ENCODE measurements at places on chromosomes 2 and 18. TPM values are rescaled to one million over a fixed set of nuclear protein-coding genes. Genes with fewer than 3 reads are reported as not detected.

- DNase-seq = no peak
Observed at GRCh38 chr2:19947184-19947940, 42.5 kb downstream of the WDR35 start.

DNA sequence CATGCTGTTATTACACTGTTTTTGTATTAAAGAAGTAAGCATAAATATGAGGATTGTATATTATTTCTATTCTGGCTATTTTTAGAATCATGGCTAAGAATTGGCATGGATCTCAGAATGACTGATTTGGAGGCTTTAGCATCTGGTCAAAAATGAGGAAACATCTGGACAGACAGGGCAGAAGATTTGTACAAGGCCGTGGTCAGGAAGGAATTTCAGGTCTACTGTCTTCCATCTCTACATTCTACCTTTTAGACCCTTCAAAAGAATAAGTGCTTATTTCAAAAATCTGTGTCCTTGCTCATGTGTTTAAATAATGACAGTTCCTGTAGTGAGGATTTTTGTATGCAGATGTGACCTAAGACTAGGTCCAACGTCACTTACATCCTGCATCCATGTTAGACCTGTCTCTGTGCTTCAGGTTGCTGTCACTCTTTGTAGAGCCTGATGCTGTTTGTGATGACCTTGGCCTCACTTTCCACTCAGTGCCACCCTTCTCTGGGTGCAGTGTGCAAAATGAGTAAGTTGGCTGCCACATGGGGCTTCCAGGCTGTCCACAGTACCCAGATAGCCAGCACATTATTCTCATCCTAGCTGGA, 54.7 kb upstream of the B3GNT2 start:
- no peak for DNase-seq

DNA sequence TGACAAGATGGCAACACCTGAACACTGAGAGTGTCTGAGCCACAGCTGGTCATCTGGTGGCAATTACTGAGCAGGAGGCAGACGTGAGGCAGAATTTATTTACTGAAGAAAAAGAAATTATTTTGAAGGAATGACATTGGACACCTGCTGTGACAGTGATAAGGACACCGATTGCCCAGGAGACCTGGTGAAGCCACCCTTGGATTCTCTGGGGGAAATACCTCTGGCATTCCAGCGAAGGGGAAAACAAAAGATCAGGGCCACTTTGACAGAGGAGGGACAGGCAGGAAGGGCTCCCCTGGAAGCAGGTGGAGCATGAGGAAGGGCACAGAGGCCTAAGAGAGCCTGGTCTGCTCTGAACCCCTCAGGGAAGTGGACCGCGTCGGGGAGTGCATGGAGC, 85.4 kb upstream of the ALPP start:
- DNase-seq = no peak

The RBBP8 gene
- total RNA-seq = 22.9 TPM

- no peak for DNase-seq
Observed at GRCh38 chr2:37631292-37631691, 40.1 kb downstream of the CDC42EP3 start.

DNA sequence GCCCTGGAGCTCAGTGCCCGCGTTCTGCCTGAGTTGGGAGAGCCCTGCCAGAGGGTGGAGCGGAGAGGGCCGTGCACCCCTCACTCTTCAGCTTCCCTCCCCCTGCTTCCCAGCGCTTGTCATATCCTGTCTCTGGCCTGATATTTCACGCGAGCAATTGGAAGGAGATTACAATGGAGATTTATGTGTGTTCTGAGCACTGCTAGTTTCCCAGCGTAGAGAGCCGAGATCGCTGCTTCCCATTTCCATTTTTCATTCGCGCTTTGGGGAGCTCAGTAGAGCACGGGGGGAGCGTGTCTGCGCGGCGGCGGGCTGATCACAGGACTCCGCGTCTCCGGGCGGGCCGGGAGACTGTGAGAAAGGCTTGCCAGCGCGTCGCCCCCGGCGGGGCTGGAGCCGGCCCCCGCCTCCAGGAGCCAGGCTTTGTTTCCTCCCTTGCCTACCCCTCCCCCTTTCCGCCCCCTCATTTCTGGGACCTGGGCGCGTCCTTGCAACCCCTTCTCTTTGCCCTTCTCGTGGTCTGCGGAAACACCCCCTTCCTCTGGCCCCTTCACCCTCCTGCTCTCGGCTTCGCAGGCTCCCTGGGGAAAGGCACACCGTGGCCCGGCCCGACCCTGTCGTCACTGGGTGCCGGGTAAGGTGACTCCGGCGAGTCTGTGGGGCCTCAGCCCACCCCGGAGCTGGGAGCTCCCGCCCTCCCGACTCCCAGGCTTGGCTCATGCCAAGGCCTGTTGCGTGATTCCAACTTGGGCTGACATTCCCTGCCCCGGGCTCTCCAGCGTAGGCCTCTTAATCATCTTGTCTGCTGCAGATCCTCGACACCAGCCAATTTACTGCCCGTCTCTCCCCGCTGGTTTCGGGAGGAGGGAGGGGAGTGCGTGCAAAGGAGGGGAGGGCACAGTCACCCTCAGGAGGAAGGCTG, 5.8 kb downstream of the DLX2 start:
- no peak for DNase-seq

GRCh38 chr18:22796113-22796512, 137.0 kb upstream of the RBBP8 start:
- no peak for DNase-seq

DNA sequence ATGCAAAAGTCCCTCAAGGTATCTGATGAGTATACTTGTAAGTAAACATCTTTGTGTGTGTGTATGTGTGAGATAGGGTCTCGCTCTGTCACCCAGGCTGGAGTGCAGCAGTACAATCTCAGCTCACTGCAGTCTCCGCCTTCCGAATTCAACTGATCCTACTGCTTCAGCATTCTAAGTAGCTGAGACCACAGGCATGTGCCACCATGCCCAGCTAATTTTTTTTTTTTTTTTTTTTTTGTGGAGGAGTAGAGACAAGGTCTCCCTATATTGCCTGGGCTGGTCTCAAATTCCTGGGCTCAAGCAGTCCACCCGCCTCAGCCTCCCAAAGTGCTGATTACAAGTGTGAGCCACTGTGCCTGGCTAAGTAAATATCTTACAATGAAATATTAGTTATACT, 23.2 kb downstream of the ADAM17 start:
- DNase-seq = no peak

GRCh38 chr18:34880403-34880802, 160.8 kb upstream of the MAPRE2 start:
- DNase-seq = no peak

The RAB27B gene
- 26.2 TPM for total RNA-seq

- DNase-seq = no peak
Observed at GRCh38 chr2:104919127-104919526, 65.2 kb downstream of the POU3F3 start.

DNA sequence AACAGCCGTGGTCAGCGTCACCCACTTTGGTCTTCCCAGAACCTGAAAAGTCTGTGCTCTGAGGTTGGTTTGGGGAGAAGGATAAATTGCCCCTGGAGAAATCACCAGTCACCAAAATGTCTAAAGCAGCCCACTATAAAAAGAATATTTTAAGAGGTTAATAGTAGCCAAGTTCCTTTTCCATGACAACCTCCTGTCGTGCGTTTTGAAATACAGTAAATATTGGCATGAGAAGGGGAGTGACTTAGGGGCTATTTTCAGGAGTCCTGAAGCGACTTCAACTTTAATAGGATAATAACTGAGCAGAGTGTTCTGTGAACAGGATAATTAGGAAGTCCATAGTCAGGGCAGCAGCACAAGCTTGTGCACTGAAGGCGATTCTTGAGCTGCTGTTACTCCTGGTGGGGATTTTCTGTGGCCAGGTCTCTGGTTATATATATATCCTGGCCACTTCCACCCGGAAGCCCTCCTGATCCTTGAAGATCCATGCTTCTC, 49.3 kb downstream of the RNF144A start:
- DNase-seq = no peak

The SH2D6 gene
- total RNA-seq = not detected

- no peak for DNase-seq
Observed at GRCh38 chr2:3200420-3200939, 177.1 kb downstream of the EIPR1 start.

The DLX1 gene
- 0.23 TPM for total RNA-seq

The ERFE gene
- not detected for total RNA-seq

DNA sequence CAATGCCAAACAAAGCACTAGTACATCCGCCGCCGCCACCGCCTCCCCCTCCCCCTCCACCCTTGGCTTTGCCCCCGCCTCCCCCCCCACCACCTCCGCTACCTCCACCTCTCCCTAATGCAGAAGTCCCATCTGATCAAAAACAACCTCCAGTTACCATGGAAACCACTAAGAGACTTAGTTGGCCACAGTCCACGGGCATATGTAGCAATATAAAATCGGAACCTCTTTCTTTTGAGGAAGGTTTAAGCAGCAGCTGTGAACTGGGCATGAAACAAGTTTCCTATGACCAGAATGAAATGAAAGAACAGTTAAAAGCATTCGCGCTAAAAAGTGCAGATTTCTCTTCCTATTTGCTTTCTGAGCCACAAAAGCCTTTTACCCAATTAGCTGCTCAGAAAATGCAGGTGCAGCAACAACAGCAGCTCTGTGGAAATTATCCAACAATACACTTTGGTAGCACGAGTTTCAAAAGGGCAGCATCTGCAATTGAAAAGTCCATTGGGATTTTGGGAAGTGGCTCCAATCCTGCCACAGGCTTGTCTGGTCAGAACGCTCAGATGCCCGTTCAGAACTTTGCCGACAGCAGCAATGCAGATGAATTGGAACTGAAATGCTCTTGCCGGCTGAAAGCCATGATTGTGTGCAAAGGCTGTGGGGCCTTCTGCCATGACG, 168.0 kb downstream of the ASXL3 start:
- DNase-seq = no peak

DNA sequence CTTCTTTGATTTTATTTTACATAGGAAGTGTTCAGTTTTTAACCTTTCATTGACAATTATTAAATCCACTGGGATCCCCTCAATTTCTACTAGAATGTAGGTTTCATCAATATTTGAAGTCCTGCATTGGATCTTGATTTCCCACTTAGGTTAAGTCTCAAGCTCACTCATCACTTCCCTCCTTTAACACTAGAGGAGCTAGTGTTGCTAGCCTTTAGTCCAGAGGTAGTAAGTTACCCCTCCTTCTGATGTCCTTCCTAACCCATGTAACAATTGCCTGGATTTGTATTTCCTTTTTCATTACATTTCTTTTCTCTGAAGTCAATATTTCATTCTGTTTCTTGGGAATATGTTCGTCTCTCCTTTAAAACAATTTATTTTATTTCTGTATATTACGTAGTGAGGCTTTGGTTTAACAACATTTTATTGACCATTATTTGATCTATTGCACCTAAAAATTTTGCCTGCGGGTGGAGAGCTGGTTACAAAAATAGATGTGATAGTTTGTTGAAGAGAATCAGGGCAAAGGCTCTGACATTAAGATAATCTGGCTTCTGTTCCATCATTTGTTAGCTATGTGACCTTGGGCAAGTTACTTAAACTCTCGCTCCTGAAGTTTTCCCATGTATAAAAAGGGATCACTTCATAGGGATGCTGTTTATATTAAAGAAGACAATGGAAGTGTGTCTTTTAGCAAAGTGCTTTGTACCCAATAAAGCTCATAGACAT, 833.0 kb downstream of the SLC4A3 start:
- no peak for DNase-seq

GRCh38 chr18:36706134-36706881, 122.5 kb downstream of the TPGS2 start:
- DNase-seq = no peak

GRCh38 chr2:96157649-96158553, 12.7 kb upstream of the DUSP2 start:
- DNase-seq = no peak

GRCh38 chr2:38037757-38038621, 38.0 kb downstream of the CYP1B1 start:
- no peak for DNase-seq

- DNase-seq = peak; percentile 95
Observed at GRCh38 chr18:10519999-10520935, 5.6 kb upstream of the NAPG start.

The GKN2 gene
- not detected for total RNA-seq

The GALNT5 gene
- total RNA-seq = 0.08 TPM

- DNase-seq = no peak
Observed at GRCh38 chr2:144346229-144346628, 173.7 kb downstream of the ZEB2 start.

DNA sequence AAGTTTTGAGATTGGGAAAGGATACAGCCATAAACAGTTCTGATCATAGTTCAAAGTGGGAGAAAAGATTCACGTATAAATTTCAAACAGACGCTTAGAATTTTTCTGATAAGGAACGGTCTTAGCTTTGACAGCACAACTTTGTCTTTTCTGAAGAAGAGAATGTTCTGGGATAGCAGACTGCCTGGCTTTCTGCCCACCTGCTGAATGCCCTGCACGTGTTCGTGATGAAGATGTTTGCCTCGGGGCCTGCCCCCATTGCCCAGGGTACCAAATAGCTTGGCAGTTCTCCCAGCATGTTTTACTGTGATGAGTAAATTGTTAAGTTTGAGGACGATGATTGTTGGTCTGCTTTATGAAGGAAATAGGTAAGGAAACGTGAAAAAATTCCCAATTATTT, 4.6 kb downstream of the MRPL33 start:
- no peak for DNase-seq

- no peak for DNase-seq
Observed at GRCh38 chr2:68723181-68723580, 11.4 kb upstream of the ARHGAP25 start.

The SLC9A4 gene
- total RNA-seq = not detected

DNA sequence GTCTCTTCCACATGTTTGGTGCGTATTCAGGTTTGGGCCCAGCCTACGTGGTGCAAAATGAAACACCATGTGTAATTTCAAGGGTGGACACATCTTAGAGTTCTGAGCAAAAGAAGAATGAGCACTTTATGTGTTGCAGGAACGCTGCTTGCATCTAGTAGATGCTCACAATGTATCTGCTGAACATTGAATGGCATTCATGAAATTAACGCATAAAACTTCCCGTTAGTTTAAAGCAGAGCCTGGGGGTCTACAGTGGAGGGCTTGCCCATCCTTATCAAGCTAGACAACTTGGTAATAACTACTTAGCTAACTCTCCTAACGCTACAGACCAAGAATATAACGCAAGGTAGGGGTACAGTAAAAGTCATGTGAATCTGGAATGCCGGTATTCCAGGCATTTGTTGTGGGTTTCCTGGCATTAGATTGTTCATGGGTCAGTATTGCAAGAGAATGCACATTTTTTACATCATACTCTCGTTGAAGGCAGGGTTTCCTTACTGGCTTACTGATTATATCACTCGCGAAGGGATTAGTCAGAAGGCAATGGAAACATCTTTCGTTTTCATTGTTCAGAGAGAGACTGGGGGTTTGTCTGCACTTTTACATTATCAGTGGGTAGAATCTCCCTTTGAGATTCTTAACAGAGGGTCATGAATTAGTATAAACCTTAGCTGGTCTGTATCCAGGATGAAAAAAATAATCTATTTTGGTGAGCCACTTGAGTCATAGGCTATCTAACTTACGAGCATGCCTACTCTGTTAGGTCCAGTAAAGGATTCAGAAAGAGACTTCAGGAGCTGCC, 229.5 kb upstream of the EPAS1 start:
- no peak for DNase-seq

The RAB11FIP5 gene
- total RNA-seq = 35.7 TPM
